ENCODE measurements at places on chromosomes 4 and X.

DNA sequence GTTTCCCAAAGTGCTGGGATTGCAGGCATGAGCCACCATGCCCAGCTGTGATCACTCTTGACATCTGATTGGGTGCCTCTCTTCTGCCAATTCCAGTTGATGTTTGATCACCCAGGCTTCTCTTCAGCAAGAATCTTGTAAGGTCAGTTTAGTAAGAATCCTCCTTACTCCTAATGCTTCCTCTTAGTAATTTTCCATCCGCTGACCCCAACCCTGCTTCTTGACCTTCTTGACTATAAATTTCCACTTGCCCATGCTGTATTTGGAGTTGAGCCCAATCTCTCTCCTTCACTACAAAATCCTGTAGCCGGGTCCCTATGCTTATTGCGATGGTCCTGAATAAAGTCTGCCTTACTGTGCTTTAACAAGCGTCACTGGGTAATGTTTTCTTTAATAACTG is 75.4 kb downstream of the DDIT4L start:
- no peaks in the 10 kb centered on the region for H3K36me3 ChIP-seq
- no peaks in the 10 kb centered on the region for H3K27me3 ChIP-seq
- H3K27ac ChIP-seq = no peak overlapping the region
- H3K4me1 ChIP-seq = no peaks in the 10 kb centered on the region
- no peak overlapping the region for H3K4me3 ChIP-seq

DNA sequence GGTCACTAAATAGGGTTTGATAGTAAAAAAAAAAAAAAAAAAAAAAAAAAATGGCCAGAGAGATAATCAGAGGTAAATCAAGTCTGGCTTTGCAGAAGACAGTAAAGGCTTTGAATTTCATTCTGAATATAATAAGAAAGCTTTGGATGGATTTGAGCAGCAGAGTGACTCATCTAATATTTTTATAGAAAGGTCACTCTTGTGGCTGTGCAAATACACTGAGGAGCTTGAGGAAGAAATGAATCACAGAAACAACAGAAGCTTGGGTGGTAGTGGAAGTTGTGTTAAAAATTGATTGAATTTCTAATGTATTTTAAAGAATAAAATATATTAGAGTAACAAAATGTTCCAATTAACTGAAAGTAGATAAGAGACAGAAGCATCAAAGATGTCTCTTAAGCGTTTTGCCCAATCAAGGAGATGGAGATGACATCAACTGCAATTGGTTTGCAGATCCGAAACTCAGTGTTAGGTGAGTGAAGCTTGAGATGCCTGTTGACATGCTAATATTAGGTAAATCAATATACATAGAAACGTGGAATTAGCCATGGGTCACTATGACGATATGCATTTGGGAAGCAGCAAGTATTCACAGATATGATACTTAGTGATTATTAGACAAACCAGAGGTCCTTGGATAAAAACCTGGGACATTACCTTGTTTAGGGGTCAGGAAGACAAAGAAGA is 280.5 kb downstream of the GPM6A start:
- no peaks in the 10 kb centered on the region for H3K27me3 ChIP-seq
- no peaks in the 10 kb centered on the region for H3K4me1 ChIP-seq
- no peak overlapping the region for H3K4me3 ChIP-seq
- H3K36me3 ChIP-seq = no peaks in the 10 kb centered on the region
- no peak overlapping the region for H3K27ac ChIP-seq

DNA sequence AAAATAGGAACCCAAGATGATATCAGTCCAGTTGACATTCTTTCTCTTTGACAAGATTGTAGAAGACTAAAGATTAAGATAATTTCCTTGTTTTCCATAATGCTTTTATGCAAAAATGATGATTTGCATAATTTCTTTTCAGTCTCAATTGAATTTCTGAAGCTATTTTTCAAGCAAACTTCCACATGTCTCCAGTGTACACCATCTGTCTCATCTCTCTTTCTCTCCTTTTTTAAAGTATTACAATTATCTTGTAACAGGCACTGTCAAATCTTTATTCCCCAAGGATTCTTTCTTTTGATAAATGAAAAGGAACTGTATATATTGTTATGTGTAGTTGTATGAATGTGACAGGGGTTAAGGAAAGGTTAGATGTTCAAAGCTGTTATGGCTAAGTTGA is 7.9 kb upstream of the SH3RF1 start:
- no peak overlapping the region for H3K27ac ChIP-seq
- no peaks in the 10 kb centered on the region for H3K4me1 ChIP-seq
- DNase-seq = no peak
- H3K4me3 ChIP-seq = no peak overlapping the region
- H3K27me3 ChIP-seq = no peaks in the 10 kb centered on the region

DNA sequence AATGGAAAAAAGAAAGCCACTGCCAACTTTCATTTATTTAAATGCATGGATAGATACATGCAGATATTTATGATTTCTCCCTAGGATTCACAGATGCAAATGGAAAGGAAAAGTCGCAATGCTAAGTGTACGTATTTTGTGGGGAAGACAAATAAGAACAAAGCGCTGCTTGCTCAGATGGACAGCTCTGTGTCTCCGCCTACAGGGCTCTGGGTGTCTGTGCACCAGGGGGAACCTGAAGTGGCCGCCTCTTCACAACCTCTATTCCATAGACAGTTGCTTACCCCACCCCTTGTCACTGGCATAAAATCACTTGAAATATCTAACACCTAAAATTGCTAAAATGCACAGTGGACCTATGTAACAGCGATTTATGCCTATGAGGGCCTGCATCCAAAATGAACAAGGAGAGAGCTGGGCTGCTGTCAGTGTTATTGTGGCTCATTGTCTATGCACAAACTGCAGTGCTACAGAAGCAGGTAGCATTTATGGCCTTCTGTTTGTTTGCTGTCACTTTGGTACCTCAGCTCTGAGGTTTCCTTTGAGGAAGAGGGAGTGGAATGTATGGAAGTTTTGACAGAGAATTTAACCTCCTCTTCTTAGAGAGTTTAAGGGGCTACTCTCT is 58.6 kb upstream of the PAGE1 start:
- peak; percentile 14 for DNase-seq
- H3K4me1 ChIP-seq = no peaks in the 10 kb centered on the region
- H3K36me3 ChIP-seq = no peaks in the 10 kb centered on the region
- H3K4me3 ChIP-seq = no peak overlapping the region
- no peak overlapping the region for H3K27ac ChIP-seq

GRCh38 chr4:156609421-156609820 is 362.2 kb downstream of the PDGFC start:
- H3K36me3 ChIP-seq = no peaks in the 10 kb centered on the region
- H3K27me3 ChIP-seq = no peaks in the 10 kb centered on the region
- DNase-seq = no peak
- no peak overlapping the region for H3K27ac ChIP-seq
- no peaks in the 10 kb centered on the region for H3K4me1 ChIP-seq

DNA sequence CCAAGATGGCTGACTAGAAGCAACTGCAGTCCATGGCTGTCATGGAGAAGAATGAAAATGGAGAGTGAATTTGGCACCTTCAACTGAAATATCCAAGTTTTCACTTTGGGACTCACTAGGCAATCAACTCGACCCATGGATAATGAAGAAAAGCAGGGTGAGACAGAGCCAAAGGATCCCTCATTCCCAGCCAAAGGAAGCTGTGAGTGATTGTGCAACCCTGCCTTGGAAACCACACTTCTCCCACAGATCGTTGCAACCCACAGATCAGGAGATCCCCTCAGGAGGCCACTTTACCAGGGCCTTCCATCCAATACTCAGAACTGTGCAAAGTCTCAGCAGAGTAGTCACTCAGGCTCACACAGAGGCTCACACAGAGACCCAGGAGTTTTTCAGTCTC is 4.5 kb downstream of the CFAP299 start:
- peaks cover 12% of the 10 kb centered on the region for H3K4me1 ChIP-seq
- peaks cover 20% of the 10 kb centered on the region for H3K27me3 ChIP-seq
- no peak for DNase-seq
- no peaks in the 10 kb centered on the region for H3K36me3 ChIP-seq
- no peak overlapping the region for H3K27ac ChIP-seq

DNA sequence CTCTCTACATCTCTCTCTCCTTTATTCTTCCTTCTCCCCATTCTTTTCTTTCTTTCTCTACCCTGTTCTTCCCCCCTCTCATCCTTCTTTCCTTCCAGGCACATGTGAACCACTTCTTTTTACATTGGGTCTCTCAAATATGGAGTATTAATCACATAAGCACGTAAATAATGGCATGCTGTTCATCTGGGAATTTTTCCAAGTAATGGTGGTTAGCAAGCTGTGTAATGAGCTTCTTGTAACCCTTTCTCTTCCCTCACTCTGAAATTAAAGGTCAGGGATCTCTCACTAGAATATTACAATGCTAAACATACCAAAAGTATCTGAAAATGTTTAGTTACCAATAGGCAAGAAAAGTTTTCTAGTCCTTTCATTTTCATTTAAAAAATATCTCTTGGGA is 239.9 kb upstream of the TEX13A start:
- no peaks in the 10 kb centered on the region for H3K4me1 ChIP-seq
- H3K4me3 ChIP-seq = no peak overlapping the region
- H3K27me3 ChIP-seq = no peaks in the 10 kb centered on the region
- DNase-seq = no peak
- H3K27ac ChIP-seq = no peak overlapping the region

GRCh38 chr4:184399512-184399908 is 74.8 kb downstream of the IRF2 start:
- H3K27me3 ChIP-seq = no peaks in the 10 kb centered on the region
- H3K4me3 ChIP-seq = no peak overlapping the region
- peaks cover 93% of the 10 kb centered on the region for H3K36me3 ChIP-seq
- DNase-seq = no peak

DNA sequence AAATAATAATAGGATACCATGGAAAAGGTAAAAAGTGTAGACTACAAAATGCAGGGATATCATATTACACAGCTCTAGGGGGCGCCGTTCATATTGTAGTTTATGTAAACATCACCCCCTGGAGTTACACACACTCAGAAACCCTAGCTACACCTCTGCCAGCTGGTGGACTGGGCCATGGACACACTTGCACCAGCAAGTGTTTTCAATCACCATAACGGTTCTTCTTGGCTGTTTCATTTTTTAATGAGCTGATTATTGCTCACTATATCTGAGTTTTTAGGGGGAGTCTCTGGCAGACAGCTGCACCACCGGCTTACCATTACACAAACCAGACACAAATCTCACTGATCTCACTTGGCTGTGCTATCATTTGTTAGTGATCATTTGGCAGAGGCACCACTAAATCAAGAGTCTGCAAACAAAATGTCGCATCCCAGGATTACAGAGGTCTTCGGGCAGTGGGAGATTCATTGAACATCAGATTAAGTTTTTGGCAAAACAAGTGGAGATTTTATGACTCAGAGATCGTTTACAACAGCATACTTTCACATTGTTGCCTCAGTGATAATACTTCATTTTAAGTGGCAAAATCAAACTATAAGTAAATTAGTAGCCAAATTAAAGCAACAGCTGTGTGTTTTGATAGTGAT is 185.7 kb downstream of the UNC5C start:
- no peak overlapping the region for H3K4me3 ChIP-seq
- no peak overlapping the region for H3K27ac ChIP-seq
- DNase-seq = no peak
- H3K27me3 ChIP-seq = no peaks in the 10 kb centered on the region

Data from T-cell (primary cell).